EL (cell line): ENCODE measurements at places on chromosomes 5 and 9.

GRCh38 chr5:150148117-150148927 lies 7.3 kb downstream of the PDGFRB start:
- DNase-seq: peak; percentile 33

GRCh38 chr5:6516823-6517222 lies 68.2 kb downstream of the UBE2QL1 start:
- DNase-seq: no peak

DNA sequence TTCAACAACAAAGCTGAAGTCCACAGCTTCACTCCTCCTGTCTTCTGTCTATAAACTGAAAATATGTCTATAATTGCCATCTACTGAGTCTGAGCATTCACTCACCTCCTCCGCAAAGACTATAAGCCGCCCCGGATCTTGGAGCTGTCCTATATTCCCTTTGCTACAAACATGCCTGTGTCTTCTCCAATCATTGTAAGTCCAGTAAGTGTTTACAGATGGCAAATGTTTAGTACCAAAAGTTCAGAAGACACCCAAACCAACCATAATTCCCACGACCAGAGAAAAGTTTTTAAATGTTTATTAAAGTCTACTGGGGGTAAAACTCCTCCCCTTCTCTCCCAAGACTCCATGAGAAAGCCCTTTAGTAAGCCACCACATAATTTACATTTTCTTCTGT lies 80.9 kb downstream of the EBF1 start:
- no peak for DNase-seq

DNA sequence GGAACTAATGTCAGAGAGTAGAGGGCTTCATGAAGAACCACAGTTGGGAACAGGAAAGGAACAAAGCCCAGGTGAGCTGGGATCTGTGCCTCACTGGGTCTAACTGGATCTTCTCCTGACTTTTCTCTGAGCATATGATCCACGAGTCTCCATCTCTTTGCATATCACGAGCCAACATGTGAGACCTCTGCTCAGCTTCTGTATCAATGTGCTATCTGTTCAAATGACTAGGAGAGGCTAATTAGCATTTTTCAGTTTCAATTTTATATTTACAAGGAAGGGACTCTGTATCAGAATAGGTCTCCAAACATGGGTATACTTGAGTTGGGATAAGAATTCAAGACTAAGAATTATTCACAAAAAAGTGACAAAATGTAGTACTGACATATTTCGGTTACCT lies 73.8 kb upstream of the SGCD start:
- no peak for DNase-seq

DNA sequence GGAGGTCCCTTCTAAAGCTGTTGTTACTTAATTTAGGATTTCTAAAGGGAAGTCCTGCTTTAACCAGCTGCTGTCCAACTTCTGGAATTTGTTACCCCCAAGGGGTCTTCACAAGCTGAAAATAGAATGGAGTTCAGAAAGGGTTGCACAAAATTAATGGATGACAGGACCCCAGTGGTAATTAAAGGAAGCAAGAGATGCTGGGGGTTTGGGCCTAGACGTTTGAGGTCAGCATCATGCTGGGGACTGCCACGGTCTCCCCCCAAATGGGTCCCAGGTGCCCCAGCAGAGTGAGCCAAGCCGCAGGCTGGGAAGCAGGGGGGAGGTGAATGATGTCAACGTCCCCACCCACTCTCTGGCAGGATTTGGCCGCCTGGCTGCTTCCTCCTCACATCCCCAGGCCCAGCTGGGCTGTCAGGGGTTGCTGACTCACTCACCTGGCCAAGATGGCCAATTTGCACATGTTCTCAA lies 97.5 kb upstream of the ARAP3 start:
- DNase-seq: peak; percentile 12

- DNase-seq: peak; percentile 97
Observed at GRCh38 chr9:4262735-4263141, 37.1 kb downstream of the GLIS3 start.

DNA sequence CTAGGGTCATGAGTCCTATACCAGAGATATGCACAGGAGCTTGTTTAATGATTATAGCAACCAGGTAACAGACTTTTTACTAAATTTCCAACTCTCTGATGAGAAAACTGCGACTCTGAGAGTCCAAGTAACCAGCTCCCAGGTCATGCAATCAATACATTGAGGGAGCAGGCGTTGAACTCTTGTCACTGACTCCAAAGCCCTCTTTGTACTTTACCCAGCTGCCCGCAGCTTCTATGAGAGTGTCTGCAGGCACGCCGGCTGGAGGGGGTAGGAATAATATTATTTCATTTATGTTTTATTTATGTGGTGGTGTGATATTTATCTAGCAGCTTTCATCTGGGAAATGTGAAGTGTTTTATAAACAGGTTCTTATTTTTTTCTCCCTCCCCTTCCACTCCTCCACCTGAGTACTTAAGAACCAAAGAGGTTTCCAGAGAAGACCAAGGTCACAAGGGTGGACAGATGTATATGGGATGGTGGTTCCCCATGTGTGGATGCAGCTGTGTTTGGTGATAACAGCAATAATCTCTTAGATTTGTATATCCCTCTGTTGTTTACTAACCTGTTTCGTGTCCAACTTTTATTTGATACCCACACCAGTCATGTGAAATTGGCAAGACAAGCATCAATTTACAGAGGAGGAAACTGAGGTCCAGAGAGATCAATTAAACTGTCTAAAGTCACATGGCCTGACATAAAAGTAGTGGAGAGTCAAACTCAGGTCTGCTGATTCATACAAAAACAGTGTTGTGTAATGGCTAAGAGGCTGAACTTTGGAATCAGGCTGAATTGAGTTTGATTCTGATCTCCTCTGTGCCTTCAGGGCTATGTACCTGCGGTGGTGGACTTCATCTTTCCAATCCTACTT lies 140.2 kb upstream of the TRIM32 start:
- no peak for DNase-seq

- no peak for DNase-seq
Observed at GRCh38 chr5:144971108-144971850, 800.6 kb downstream of the KCTD16 start.

DNA sequence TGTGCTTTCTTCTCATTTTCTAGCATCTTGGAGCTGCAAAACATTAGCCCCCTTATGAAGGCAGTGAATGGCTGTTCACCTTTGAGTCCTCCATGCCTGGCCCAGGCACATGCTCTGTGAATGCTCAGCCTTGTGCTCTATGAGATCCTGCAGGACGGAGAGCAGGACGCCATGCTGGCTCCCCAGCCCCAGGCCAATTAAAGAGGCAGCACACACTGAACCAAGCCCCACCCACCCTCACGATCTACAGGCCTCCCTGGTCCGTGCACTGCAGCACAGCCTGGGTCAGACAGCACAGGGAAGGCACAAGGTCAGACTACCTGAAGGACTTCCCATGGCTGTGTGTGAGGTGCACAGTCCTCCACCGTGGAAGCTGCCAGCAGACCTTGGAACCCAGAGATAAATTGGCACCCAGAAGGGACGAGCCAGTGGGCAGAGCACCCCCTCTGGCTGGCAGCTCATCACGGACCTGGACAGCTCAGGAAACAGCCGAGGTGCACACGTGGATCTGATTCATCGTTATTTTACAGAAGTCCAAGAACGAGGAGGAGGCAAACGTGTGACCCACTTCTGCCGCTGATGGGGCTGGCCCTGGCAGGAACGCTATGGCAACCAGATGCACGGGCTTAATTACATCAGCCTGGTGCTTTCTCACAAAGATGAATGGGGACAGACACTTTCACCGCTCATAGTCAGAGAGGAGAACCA lies 59.5 kb downstream of the OLFM1 start:
- no peak for DNase-seq

GRCh38 chr5:4065472-4066320 lies 470.1 kb downstream of the IRX1 start:
- DNase-seq: no peak

DNA sequence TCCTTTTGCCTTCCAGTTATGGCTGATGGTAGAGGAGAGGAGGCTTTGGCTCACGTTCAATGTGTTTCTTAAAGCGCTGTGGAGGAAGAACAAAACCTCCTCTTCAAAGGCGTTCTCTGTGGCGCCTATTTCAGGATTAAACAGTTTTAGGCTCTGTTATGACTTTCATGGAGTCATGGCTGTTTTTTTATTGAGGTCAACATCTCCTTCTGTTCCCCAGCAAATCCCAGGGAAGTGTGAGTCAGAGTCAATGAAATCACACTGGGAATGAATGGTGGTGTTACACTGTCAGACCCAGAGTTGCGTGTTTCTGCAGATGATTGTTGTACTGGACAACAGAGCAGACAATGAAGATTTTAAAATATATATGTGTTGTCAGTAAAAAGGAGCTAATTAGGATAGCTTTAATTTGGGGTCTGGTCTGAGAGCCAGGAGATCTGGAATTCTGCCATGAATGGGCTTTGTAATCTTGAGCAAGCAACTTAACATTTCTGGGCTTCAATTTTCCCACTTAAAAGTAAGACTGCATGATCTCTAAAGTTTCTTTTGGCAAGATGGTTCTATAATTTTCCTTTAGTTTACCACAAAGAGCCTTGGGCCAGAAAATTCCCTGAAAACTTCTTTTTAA lies 240.7 kb downstream of the CSNK1G3 start:
- DNase-seq: peak; percentile 88

- no peak for DNase-seq
Observed at GRCh38 chr9:73446306-73446705, 294.6 kb downstream of the ANXA1 start.

DNA sequence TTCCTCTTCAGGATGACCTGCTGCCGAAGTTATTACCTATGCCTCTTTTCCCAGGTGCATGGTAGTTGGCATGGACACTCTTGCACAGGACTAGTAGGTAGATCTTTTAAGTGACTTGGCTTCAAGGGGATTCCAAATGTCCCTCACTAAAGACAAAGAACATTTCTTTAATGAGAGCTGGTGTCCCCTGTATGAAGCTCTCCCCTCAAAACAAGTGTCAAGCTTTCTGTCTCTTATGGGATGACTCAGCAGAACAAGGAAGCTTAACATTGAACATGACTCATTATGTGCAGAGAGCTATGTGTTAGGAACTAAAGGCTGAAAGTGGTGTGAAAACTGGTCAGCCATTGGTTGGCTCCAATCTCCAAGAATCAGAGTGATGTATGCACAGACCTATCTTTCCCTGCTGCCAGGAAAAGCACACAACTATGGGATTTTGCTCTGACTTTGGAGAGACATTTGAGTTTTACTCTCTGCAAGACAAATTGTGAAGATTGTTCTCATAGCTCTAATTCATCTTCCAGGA lies 120.5 kb downstream of the PRDM6 start:
- peak; percentile 77 for DNase-seq

- no peak for DNase-seq
Observed at GRCh38 chr9:94665613-94666012, 26.3 kb upstream of the FBP1 start.

- no peak for DNase-seq
Observed at GRCh38 chr5:159897786-159898393, 18.4 kb upstream of the ADRA1B start.

- peak; percentile 8 for DNase-seq
Observed at GRCh38 chr5:33476992-33477391, 36.2 kb downstream of the TARS1 start.

DNA sequence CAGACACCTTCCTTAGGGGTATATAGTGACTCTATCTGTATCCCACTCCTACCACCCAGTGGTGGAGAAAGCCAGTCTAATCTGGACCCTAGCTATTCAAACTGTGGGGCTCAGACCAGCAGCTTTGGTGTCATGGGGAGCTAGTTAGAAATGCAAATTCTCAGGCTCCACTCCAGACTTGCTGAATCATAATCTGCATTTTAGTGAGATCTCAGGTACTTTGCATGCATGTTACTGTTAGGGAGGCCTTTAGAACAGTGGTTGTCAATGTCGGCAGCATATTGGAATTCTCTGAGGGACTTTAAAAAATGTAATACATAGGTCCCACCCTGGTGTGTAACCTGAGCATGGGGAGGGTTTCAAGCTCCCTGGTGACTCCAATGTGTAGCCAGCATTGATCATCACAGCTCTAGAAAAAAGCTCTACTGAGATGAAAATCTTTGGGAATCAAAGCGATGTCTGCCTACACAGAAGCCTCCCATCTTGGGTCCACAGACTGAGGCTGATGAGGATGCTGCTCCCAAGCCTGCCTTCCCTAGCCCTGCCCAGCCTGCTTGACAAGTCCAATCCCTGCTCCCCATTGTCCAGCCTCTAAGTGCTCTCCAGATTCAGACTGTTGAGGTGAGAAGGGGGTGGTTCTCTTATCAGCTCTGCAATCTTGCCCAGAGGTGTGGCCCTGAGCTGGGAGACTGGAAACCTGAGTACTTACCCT lies 11.9 kb upstream of the GM2A start:
- DNase-seq: no peak

- peak; percentile 17 for DNase-seq
Observed at GRCh38 chr9:117189121-117189520, 225.7 kb downstream of the ASTN2 start.

DNA sequence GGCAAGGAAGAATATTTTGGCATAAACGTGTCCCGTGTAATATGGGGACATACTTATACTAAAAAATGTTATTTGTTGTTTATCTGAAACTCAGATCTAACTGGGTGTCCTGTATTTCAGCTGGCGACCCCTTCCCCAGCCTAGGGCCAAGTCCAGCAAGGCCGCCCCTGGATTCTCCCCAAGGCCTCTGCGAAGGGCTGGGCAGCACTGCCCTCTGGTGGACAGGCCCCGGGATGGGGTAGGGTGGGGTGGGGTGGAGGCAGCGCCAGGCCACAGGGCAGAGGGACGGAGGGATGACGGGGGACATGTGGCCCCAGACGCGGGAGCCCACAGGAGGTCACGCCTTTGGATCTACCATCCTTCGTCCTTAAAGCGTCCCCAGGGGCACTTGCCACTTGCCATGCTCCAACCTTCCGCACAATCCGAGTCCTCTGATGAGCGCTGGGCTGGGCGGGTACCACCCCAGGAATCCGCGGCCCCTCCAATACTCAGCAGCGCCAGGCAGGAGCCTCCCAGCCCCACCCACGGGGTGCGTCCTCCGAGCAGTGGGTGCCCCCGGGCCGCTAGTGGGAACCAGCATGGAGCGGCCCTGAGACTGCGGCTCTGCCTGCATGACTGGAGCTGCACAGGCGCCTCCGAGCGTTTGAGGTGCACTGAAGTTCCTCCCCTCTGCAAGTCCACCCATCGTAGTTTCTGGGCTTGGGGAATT lies 7.1 kb upstream of the AGPAT2 start:
- DNase-seq: peak; percentile 47

DNA sequence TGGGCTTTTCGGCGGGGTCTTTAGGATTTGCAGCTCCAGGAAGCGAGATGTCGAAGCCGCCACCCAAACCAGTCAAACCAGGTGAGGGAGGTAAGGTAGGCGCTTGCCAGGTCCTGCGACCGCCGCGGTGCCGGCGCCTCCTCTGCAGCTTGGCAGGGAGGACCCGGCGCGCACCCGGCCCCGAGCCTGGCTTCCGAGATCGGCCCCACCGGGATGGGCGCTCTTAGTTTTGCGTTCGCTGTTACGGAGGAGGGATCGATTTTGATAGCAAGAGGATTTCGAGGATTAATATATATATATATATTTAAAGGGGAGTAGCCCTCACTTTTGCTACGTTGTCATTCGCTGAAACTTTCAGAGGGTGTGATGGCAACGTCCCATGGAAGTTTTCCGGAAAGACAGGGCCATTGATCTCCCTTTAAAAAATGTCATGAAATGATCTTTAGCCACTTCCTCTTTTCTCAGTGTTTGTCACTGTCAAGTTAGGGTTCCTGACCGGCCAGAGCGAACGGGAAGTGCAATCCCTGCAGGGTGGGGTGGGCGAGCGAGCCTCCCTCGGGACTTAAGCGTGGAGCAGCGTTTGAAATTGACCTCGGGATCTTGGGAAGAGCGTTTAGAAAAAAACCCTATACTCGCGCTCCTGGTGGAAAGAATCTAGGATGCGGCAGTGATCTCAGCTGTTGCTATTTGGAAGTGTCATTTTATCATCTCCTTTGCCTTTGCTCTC lies 495 bp downstream of the OSTF1 start:
- peak; percentile 70 for DNase-seq
